GM12878 (cell line): ENCODE measurements at places on chromosomes 3 and 15. TPM values are rescaled to one million over a fixed set of nuclear protein-coding genes. Genes with fewer than 3 reads are reported as not detected.

Gene GABRA5
- not detected in 2 replicates for polyA plus RNA-seq

Gene SLC2A2
- polyA plus RNA-seq = not detected in 2 replicates

Gene LRRC34
- 3.2 and 3.4 TPM in 2 replicates for polyA plus RNA-seq

Gene GOLGA6D
- polyA plus RNA-seq = not detected in 2 replicates

Gene ISG20
- polyA plus RNA-seq = 85.7 and 91.1 TPM in 2 replicates

Gene PYGO1
- polyA plus RNA-seq = not detected in 2 replicates

Gene PRSS50
- polyA plus RNA-seq = 0.05 TPM in 1 of 2 replicates, not detected in the other

Gene NDN
- 0.10 TPM in 1 of 2 replicates, not detected in the other for polyA plus RNA-seq

Gene AGBL1
- not detected in 2 replicates for polyA plus RNA-seq

Gene PLSCR5
- polyA plus RNA-seq = not detected in 2 replicates

Gene GLDN
- not detected in 2 replicates for polyA plus RNA-seq

Gene MRPL47
- 117 and 125 TPM in 2 replicates for polyA plus RNA-seq

Gene POC1A
- polyA plus RNA-seq = 40.0 and 49.8 TPM in 2 replicates

Gene ROBO2
- polyA plus RNA-seq = 0.38 and 0.46 TPM in 2 replicates

Gene SLTM
- 96.9 and 111 TPM in 2 replicates for polyA plus RNA-seq

Gene UBA7
- 36.0 and 36.5 TPM in 2 replicates for polyA plus RNA-seq

Gene C3orf85
- polyA plus RNA-seq = not detected in 2 replicates

Gene OIP5
- polyA plus RNA-seq = 61.4 and 65.6 TPM in 2 replicates

Gene CLEC3B
- polyA plus RNA-seq = not detected in 2 replicates

Gene CACNA1D
- polyA plus RNA-seq = 0.21 and 0.52 TPM in 2 replicates

Gene BCHE
- polyA plus RNA-seq = 29.3 and 32.9 TPM in 2 replicates

Gene PP2D1
- 0.17 TPM in 1 of 2 replicates, not detected in the other for polyA plus RNA-seq

Gene SERINC4
- not detected in 2 replicates for polyA plus RNA-seq

Gene CCDC71
- 1.0 and 1.6 TPM in 2 replicates for polyA plus RNA-seq

Gene SLC28A2
- polyA plus RNA-seq = 0.09 and 0.18 TPM in 2 replicates

Gene HCN4
- polyA plus RNA-seq = not detected in 2 replicates

Gene TARS3
- polyA plus RNA-seq = 5.5 and 5.6 TPM in 2 replicates

Gene TBCCD1
- polyA plus RNA-seq = 13.9 and 18.0 TPM in 2 replicates

Gene FBXL2
- polyA plus RNA-seq = 0.36 and 0.54 TPM in 2 replicates

Gene CLSTN2
- polyA plus RNA-seq = not detected in 2 replicates

Gene SAMMSON
- polyA plus RNA-seq = not detected in 2 replicates

Gene LRRC31
- not detected in 2 replicates for polyA plus RNA-seq

Gene MINAR1
- polyA plus RNA-seq = 0.25 TPM in 1 of 2 replicates, not detected in the other

Gene KLHL6
- 19.6 and 19.9 TPM in 2 replicates for polyA plus RNA-seq

Gene FAM227B
- polyA plus RNA-seq = 12.2 and 12.8 TPM in 2 replicates

Gene RPL32
- 1,667 and 1,683 TPM in 2 replicates for polyA plus RNA-seq

Gene MESP2
- polyA plus RNA-seq = not detected in 2 replicates

Gene NANOGP8
- polyA plus RNA-seq = not detected in 2 replicates

Gene GRAMD1C
- 4.8 and 8.8 TPM in 2 replicates for polyA plus RNA-seq

Gene COPS2
- 50.9 and 51.7 TPM in 2 replicates for polyA plus RNA-seq

Gene RETNLB
- polyA plus RNA-seq = not detected in 2 replicates

Gene GPR171
- polyA plus RNA-seq = not detected in 2 replicates

Gene EPHA3
- polyA plus RNA-seq = 0.08 TPM in 1 of 2 replicates, not detected in the other

Gene HRG
- not detected in 2 replicates for polyA plus RNA-seq

Gene CEP70
- polyA plus RNA-seq = 2.1 and 2.2 TPM in 2 replicates

Gene HTR3E
- not detected in 2 replicates for polyA plus RNA-seq

Gene ARNT2
- polyA plus RNA-seq = 0.42 and 0.49 TPM in 2 replicates

Gene IL17RE
- not detected in 2 replicates for polyA plus RNA-seq

Gene MAP2K1
- 61.7 and 72.8 TPM in 2 replicates for polyA plus RNA-seq

Gene GOLGA6B
- not detected in 2 replicates for polyA plus RNA-seq

Gene FES
- 10.9 and 12.7 TPM in 2 replicates for polyA plus RNA-seq

Gene CCDC39
- polyA plus RNA-seq = 0.16 and 0.56 TPM in 2 replicates

Gene RBPMS2
- 0.19 TPM in 1 of 2 replicates, not detected in the other for polyA plus RNA-seq
